HCEC 1CT (cell line): ENCODE measurements at places on chromosomes 3 and 15.
A peak's percentile ranks its signal among the peaks of the same experiment; 100 is the strongest.

DNA sequence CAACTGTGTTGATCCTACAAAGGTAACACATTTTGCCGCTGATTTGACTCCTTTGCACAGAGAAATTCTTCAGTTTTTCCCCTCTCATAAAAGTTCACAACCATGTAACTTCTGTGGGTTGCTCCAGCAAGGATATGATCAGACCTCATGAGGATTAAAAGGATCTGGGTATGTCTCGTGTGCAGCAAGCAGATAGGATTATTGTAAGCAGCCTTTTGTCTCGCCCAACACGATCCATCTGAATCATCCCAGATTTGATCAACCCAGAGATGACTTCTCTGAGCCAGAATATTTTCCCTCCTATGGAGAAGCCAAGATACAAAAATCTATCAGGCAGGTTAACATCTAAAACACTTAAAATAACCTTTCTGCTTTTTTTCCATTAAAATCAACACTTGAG lies 12.8 kb upstream of the BNIP2 start:
- no peak for DNase-seq

DNA sequence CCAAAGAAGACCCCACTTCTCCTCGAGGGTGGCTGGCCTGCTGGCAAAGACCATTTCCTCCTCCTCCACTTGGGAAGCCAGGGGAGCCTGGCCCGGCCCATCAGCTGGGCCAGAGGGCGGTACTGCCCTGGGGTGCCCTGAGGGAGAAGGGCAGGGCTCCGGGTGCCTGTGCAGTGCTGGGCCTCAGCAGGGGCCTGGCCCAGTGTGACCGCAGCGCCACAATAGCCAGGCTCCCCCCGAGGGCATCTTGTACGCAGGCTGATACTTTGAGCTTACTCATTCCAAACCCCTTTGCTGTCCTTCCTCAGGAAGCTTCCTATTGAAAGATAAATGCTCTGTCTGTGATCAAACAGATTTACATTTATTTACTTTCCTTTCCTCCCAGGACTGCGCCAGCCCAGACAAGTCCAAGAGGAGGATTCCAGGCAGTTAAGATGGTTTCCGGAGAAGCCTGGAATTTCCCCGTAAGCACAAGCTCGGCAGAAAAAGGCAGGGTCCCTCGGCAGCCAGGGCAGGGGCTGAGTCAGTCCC lies 240.1 kb downstream of the XXYLT1 start:
- DNase-seq, result no peak

DNA sequence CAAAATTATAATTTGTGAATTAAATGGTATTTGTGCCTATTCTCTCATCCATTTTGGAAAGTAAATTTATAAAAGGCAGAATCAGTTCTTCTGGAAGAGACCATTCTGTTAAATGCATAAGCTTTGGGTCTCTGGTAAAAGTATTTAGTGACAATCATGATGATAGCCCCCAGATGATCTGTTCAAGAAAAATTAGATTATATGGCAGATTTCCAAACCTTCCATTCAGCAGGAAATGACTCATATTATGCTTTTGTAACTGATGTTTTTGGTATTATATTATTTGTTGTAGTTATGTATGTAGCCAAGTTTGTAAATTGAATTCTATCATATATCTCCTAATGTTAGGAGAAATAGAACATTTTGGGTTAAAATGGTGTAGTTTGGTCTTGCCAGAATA lies 340.8 kb upstream of the DPH6 start:
- DNase-seq, result peak; percentile 46

- no peak for DNase-seq
Observed at GRCh38 chr3:123050666-123051065, 16.2 kb upstream of the PDIA5 start.

- no peak for DNase-seq
Observed at GRCh38 chr3:129793942-129794310, 99.6 kb downstream of the TMCC1 start.

DNA sequence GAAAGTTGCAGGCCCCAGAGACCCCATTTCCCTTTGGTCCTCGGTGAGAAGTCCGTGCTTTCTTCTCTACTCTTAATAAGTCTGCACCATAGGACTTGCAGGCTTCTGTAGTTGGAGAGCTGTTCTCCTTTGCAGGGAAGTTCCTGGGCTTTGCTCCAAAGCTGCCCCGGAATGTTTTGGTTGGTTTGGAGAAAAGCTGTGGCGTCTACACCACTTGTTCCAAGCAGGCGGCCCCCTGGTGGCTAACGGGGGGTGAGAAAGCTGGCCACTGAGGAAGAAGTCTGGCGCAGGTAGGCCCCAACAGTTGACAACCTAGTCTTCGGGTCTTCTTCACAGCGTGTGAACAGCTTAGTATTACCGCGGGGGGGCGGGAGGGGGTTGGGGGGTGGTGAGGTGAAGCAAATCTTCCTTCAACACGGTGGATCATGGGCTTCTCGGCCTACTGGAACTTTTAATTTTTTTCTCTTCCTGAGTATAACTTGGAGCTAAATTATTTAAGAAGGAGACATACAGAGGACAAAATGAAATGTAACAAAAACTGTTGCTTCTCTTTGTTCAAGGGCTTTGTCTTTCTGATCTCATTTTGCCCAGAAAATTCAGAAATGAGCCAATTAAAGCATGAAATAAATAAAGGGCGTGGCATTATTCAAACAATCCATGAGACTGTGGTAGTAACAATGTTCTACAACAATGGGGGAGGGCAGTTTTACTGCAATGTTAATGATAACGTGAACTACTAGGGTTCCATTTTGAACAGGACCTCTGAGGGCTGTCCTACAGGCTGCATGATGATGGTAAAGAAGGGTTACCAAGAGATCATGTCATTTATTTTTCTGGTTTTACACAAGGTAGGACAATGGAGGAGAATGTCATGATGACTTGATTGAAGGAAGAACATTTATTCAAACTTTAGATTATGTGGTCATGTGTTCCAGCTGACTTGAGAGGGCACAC lies 2.2 kb upstream of the THRB start:
- DNase-seq, result peak; percentile 81

DNA sequence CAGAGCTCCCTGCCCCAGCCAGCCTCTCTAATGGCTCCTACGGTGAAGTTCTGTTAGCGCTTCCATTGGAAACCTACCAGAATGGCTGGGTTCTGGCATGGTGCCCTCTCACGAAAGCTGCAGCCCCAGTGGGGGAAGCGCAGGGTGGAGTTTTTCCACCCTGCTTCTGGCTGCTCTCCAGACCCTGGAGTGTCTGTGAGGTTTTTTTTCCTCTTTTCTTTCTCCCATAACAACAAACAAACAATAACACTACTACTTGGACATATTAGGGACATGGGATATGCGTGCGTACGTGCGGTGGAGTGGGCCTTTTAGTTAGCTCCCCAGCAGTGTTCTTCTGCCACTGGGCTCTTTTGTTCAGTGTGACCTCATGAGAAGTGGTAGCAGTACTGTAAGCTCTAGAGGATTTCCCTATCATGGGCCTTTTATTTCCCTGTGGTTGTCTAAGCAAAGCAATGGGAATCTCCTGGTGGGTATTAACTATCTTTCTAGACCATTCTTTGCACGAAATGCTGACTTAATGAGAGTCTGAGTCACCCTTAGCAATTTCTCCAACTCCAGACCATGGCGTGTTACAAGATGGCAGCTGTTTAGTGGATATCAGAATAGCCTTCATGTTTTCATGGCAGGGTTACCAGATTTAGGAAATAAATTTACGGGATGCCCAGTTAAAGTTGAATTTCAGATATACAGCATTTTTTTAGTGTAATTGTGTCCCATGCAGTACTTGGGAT lies 161.9 kb downstream of the FNDC3B start:
- peak; percentile 92 for DNase-seq
